ENCODE measurements at places on chromosomes 5 and 9. TPM values are rescaled to one million over a fixed set of nuclear protein-coding genes. Genes with fewer than 3 reads are reported as not detected.

GRCh38 chr5:132103969-132104391 is 30.4 kb downstream of the CSF2 start:
- DNase-seq, result peak; percentile 54

S1PR3 gene
- 1.4 TPM for total RNA-seq

GRCh38 chr5:175551266-175551665 is 72.9 kb downstream of the SFXN1 start:
- no peak for DNase-seq

- no peak for DNase-seq
These were observed 69.9 kb downstream of the IQGAP2 start for GRCh38 chr5:76473009-76473336.

DNA sequence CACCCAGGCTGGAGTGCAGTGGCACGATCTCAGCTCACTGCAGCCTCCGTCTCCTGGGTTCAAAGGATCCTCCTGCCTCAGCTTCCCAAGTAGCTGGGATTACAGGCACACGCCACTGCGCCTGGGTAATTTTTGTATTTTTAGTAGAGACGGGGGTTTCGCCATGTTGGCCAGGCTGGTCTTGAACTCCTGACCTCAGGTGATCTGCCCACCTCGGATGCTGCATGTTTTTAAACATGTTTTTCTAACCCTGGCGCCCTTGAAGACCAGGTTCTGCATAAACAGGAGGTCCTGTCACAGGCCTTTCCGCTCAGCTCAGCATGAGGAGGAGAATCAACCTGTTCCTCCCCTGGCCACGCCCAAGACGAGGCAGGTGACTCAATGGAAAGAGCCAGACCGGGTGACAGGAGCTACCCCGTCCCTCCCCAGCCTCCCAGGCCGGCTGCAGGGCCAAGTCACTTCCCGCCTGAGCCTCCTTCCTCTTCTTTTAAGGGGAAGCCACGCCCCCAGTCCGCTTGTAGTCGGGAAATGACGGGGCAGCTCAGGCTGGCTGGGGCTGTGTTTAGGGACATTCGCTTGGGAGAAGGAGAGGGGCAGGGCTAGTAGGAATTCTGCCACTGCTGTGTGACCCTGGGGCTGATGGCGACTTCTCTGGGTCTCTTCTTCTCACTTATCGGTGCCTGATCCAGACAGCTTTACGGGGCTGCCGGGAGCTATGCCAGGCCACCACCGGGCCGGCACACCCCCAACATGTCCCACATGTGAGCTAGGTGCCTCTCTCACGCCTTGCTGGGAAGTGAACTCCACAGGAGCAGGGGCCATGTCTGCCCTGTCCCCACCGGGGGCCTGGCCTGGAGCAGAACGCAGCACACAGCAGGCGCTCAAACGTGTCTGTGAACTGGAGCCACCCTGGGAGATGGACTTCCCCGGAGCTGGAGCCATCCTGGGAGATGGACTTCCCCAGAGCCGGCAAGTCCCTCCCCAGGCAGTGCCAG is 6.1 kb downstream of the NOTCH1 start:
- peak; percentile 99 for DNase-seq

- DNase-seq, result no peak
These were observed 211.6 kb upstream of the PANK3 start for GRCh38 chr5:168790671-168791250.

Data from activated CD4-positive, alpha-beta memory T cell treated with anti-CD3 and anti-CD28 coated beads for 36 hours (primary cell).